ENCODE measurements at places on chromosomes 2 and 18.

DNA sequence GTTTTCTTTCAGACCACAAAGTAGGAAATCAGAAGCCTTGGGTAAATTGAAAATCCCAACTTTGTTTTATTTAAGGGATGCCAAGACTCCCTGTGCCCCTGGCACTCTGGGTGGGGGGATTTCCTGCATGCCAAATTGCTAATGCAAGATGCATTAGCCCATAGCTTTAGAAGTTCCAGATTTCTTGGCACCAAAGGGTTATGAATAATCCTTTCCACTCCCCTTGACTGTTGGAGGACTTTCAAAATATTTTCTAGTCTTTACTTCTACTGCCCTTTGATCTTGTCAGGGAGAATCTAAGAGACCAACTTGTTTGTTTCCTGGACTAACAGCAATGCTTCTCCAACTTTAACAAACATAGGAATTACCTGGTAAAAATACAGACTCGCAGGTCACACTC, 81.8 kb upstream of the TGIF1 start:
- DNase-seq, result no peak

- DNase-seq, result no peak
These were observed 219.6 kb downstream of the CELF4 start for GRCh38 chr18:37346048-37346447.

DNA sequence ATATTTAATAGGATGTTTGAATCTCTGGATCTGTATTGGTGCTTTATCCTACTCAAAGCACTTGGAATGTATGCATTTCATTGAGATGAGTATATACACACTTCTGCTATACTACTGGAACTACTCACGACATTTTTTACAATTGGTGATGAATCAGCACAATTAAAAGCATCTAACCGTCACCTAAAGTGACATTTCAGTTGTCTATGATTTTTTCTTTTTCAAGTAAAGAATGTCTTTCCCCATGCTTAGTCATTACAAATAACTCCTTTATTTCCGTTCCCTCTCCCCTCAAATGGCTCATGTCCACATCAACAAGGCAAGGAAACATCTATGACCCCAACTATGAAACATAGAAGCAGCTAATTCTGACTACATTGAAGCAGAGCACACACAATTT, 77.3 kb downstream of the CLIP4 start:
- no peak for DNase-seq

DNA sequence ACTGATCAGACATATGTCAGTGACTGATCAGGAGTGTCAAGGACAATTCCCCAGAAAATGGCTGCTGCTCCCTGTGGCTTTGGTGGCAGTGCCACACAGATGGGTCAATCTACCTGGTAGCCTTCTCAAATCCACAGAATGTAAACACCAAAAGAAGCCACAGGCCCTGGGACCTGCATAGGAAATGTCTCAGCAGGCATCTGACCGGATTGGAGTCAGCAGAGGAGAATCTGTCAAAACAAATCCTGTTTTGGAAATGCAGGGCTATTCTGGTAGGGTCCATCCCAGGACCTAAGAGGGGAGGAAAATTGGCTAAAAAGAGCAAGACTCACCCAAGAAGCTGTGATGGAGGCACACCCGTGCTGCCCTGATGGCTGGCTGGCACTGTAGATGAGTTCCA, 189.7 kb downstream of the TMEM247 start:
- no peak for DNase-seq

DNA sequence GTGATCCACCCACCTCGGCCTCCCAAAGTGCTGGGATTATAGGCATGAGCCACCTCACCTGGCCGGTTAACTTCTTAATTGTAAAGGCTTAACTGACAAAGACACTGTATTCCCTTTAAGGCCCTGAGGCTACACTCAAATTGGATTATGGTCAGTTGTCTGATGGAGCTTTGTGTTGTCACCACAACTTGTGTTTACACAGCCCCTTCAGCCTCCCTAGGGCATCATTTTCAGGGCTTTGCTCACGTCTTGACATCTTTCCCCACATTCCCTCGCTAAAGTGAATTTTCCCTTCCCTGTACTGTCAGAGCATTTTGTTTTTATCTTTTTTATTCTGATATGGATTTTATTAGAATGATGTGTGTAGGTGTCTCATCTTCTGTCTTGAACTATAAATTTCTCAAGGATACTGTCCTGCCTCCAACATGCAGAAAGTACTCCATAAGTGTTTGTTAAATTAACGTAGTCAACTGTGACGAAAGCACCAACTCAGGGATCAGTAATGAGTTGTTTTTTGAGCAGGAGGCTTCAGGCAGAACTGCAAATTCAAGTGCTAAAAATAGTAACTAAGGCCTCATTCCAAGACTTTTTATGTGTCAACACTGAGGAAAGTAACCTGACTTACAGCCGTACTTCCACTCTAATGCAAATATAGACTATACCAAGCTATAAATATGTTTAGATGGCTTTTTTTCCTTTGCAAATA, 77.1 kb upstream of the NARS1 start:
- DNase-seq, result no peak

DNA sequence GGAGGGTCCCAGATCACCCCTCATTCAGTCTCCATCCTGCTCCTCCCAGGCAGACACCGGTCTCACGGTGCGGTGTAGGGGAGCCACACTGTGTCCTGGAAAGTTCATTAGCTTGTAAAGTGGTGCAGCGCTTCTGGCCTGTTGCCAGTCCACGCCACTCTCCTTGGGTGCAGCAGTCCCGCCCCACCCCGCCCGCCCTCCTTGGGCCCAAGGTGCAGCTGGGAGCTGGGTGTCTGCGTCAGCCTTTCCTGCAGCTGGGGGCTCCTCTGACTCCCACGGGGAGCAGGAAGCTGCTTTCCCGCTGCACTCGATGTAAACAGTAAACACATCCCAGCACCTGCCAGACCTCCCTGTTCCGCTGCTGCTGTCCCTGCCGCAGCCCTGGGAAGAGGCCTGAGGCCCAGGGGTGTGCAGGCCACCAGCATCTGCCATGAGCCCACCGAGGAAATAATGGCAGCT, 53.8 kb upstream of the ASB18 start:
- no peak for DNase-seq

- DNase-seq, result no peak
These were observed 600.7 kb upstream of the ID2 start for GRCh38 chr2:8081130-8081529.
